CD8-positive, alpha-beta memory T cell (primary cell): ENCODE measurements at places on chromosomes 4 and X. TPM values are rescaled to one million over a fixed set of nuclear protein-coding genes. Genes with fewer than 3 reads are reported as not detected.

LGI2 gene
- not detected for total RNA-seq

- no peak for DNase-seq
These were observed 929.1 kb downstream of the RAB28 start for GRCh38 chr4:12555011-12555410.

GRCh38 chr4:76308548-76308947 is 2.0 kb downstream of the STBD1 start:
- no peak for DNase-seq

- DNase-seq, result no peak
These were observed 36.4 kb downstream of the SORCS2 start for GRCh38 chr4:7228734-7229133.
